H1 (cell line): ENCODE measurements at places on chromosomes 3 and 15.

DNA sequence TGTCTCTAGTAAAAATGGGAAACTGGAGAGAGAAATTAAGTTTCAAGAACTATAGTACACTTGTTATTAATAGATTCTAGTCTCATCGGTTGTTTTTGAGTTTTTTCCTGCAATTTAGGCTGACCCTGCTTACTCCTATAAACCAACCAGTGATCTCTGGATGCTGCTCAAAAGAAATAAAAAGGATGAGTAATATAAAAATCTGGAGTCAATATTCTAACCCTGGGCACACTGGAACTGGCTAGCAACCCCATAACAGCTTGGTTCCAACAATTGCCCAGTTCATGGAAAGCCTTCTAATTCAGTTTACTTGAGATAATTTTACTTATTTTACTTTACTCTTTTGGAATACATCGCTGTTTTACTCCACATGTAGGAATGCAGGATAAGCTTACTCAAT is 211.6 kb downstream of the GBE1 start:
- no peak for DNase-seq

- DNase-seq = no peak
Observed at GRCh38 chr3:63679186-63679585, 26.7 kb downstream of the SNTN start.

DNA sequence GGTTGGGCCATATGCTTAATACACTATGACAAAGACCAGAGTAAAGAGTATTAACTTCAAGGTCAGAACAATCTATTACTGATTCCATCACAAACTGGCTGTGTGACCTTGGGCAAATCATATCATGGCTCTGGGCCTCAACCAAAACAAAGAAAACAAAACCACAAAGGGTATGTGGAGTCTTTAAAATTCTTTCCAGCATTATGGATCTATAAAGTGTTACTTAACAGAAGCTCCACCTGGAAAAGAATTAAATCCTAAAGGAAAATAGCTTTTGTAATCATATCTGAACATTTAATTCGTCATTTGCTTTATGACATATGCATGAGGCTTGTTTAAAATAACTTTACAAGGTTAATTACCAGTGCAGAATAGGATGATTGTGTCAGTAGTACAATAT is 265.5 kb downstream of the SATB1 start:
- DNase-seq = no peak

GRCh38 chr3:57221883-57222282 is 5.6 kb upstream of the APPL1 start:
- DNase-seq = no peak

DNA sequence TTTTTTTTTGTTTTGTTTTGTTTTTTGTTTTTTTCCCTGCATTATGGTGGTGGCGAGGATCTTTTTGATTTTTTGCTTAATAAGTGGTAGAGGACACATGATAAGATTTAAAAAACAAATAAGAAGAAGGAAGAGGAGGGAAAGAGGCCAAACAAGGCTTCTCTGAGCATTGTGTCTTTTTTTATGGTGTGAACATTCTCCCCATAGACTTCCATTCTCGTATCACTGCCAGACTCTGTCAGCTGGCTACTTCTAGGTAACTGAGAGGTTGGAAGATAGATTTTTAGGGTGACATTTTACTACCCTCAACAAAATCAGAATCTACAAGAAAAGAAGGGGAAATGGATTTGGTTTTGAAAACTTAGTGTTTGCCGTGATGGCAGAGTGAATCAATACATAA is 3.8 kb downstream of the NLGN1 start:
- DNase-seq = no peak

DNA sequence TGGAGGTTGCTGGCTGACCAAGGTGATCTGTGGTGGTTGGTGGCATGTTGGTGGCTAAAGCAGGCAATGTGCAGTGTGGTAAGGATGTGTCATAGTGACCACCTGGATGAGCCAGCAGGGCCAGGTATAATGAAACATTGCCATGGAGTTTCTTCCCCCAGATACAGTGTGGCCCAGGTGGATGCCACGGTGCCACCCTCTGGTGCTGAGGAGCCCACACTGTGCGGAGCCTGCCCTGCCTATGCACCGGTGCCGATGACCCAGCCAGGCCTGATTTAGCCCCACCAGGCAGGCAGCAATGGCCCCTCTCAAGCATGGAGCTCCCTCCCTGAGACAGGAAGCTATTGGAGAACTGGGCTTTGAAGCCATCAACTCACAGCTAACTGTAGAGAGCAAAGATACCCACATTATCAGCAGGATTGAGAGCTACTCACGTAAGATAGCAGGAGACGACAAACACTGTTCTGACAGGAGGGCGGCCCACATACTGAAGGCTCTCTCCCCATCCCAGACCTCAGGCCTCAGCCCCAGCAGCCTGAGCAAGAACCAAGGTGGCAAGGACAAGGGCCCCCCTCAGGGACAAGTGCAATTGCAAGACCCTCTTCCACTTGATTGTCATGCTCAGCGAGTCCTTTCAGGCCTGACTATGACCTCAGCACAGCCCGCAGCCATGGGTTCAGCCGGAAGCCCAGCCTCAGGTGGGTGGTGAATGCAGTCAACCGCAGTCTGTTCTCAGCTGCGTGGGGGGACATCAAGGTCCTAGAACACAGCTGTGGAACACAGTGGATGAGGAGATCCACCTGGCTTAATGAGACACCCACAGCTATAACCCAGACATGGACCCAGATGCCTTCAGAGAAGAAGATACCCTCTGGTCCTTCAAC is 82.8 kb upstream of the CDV3 start:
- no peak for DNase-seq

GRCh38 chr15:40458495-40459371 is 12.1 kb upstream of the CHST14 start:
- no peak for DNase-seq

DNA sequence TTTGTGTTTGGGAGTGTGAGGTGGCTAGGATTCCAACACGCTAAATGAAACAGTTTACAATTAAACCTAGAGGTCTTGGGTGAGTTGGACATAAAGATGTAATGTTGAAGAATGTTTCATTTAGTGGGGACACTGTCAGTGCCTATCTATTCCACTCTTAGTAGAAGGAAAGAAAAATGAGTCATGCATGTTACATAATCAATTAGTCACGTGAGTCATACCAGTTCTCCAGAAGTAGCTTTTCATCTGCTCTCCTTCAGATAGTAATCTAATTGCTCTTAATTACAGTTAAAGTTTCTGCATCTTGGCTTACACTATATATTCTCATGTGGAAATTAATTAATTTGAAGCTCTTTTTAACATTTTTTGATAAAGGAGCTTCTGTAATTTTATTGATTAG is 115.7 kb upstream of the P2RY1 start:
- no peak for DNase-seq

- no peak for DNase-seq
Observed at GRCh38 chr15:79193103-79193502, 89.4 kb upstream of the ANKRD34C start.

GRCh38 chr3:15796771-15797641 is 773 bp downstream of the ANKRD28 start:
- DNase-seq = no peak

DNA sequence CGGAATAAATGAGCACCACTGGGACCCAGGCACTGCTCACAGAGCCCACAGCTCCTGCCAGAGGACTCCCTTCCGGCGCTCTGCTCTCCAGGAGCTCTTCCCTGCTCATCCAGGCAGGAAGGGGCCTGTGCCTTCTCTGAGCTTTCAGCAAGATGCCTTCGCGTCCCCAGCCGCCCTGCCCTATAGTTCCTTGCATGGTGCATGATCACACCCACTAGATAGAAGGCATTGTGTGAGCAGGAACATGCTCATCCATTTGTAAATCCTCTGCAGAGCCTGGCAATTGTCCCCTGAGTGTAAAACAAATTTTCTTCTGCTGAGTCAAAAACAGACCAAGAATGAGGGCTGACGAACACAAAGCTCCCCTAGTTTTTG is 181.6 kb downstream of the MEGF11 start:
- DNase-seq = no peak

DNA sequence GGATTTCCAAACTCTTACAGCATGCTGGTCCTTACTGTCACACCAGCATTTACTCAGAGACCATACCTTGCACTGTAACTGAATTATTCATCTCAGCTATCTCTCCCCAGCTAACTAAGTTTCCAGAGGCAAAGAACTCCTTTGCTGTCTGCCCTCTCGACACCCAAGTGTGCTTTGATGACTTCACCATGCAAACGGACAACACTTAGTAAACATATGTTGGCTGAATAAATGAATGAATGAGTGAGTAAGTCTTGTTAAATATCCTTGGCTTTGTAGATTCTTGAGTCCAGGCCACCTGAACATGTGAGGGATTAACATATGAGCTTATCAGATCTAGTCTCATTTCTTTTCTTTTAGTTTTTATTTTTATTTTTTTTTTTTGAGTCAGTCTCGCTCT is 138.2 kb downstream of the PLD1 start:
- no peak for DNase-seq

DNA sequence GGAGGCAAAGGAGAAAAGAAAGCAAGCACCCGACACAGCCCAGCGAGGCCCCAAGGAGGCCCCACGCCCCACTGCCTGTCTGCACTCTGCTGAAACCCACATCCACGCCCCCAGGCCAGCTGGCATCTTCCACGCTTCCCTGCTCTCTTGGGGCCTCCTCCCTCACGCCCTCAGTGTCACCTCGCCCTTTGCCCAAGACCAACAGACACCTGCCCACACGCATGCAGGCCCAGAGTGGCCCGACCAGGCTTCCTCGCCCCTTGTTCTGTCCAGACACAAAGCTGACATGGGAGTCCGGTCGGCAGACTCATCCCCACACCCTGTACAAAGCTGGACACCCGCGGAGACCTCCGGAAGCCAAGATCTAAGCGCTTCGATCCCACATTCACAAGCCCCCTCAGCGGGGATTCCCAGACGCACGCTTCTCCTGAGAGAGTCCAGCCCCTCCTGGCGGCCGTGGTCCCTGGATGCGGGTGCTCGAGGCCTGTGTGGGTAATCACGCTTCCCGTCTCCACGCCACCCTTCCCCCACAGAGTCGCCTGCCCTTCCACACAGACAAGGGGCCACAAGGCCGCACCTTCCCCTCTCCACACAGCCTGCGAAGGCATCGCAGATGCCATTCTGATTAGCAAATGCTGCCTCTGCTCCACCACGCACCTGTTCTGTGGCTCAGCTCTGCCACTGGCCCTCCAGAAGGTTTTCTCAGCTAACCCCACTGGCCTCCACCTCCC is 176.6 kb downstream of the XXYLT1 start:
- no peak for DNase-seq

GRCh38 chr15:74529921-74530320 is 11.1 kb upstream of the ARID3B start:
- no peak for DNase-seq

DNA sequence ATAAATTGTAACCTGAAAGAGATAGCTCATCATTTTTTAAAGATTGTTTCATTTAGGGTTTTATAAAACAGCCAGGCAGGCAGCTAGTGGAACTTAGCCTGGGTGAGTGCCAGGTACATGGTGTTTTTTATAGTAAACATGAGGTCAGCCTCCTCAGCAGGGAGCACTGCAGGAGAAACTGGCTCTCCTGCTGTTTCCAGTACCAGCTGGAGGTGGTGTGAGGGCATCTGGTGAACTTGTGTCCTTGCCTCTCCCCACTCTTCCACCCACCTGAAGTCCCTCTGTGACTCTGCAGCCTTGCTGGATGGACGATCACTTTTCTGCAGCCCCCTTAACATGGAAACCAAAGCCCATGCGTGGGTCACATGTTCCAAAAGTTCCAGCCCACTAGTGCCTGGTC is 128.4 kb downstream of the FAM174B start:
- DNase-seq = no peak

DNA sequence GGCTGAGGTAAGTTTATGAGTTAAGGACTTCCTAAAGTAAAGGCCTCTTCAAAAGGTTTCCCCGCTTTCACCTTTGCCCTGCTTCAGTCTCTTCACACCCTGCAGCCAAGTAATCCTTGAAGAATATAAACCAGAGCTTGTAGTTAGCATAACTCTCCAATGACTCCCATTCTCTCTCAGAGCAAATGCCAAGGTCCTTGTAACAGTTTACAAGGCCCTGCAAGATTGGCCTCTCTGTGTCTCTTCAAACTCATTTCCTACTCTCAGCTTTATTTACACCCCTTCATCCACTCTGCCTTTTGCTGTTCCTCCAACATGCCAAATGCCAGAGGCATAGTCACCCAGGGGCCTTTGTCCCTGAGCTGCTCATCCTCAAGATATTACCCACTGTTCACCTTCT is 60.5 kb upstream of the MME start:
- DNase-seq = no peak

DNA sequence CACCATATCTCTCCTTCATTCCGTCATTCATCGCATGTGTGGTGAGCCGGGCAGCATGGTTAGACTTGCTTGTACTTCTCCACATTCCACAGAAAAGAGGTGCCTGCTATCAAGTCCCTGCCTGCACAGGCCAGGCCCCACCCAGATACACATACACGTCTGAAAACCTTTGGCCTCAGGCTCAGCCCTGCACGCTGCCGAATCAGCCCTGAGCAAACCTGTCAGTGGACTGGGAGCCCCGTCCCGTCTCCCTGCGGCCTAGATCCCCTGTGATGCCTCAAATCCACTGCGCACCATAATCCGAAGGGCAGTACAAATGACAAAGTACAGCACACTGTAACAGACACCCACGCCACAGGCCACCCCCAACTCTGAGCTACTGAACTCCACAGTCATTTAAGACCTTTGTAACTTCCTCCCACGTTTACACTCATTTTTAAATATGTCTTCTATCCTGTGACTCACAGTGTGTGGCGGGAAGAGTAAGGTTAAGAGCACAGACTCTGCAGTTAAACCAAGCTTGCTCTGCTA is 67.1 kb downstream of the MB21D2 start:
- no peak for DNase-seq

GRCh38 chr15:39685999-39686613 is 96.5 kb downstream of the FSIP1 start:
- DNase-seq = no peak
